ENCODE measurements at places on chromosomes 7 and 10.

DNA sequence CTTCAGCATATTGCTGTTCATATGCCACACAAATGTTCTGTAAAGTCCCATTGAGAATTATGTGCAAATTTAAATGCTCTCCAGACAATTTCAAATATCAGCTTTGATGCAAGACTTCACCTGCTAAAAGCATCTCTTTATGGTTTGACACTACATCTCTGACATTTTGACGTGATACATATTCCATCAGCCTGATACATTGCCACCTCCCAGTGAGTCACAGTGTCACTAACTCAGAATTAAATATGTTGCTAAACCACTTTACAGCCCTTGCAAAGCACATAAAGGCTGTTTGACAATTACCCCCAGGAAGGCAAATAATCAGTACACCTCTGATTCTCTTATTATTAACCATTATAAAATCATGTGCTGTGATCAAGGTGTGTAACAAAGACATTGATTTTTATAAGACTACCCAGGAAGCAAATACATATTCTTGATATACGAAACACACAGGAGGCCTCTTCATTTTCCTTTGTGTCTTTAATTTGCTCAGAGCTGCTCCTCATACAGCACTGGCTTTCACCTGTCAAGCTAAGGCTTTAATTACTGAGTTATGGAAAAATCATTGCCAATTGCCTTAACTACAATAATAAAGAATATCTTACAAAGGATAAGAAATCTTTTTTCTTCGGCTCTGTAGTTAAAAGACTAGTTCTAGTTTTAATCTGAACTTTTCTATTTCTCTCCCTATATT, 547.5 kb upstream of the C7orf33 start:
- no peak for DNase-seq

DNA sequence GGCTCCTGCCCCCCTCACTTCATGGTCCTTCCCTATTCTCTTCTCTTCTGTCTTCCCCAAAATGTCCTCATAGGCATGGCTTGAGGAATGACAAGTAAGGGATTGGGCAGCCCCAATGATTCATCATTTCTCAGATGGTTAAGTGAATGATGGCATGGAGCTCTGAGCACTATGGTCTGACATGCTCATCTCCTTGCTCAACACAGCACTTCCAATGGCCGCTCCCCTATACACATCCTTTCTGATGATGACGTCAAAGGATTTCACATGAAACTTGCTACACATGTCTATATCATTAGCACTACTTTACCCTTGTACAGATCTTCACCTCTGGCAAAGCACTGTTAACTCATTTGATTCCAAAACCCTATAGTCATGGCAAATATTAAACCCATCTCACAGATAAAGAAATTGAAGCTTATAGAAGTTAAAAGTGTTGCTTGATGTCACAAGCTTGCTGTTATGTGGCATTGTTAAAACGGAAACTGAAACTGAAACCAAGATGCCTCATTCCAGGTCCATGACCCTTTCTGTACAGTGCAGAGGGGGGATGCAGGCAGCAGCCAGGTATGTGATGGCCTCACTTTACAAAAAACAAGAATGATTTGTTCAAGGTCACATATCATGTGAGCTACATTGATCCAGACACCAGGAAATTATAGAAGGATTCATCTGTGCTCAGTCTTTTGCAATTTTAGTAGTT, 90.0 kb upstream of the PLXNA4 start:
- DNase-seq: no peak

DNA sequence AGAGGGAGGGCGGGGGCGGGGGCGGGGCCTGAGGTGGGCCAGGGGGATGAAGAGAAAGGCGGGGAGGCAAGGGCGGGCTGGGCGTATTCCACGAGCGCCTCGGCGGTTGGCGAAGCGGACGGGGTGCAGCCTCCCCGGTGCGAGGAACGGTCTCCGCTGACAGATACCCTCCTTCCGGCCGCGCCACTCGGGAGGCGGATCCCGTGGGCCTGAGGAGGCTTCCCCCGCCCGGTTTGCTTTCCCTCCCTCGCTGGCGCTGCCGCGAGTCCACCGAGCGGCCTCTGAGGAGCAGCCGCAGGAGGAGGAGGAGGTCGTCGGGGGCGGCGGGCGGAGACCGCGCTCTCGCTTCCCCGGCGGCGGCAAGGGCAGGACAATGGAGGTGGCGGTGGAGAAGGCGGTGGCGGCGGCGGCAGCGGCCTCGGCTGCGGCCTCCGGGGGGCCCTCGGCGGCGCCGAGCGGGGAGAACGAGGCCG, at the start of gene TRIM24:
TSS of gene TRIM24 (plus strand) at position 84 of the 473 bp plus-strand sequence. CDS start at position 374, 290 bp downstream.
- DNase-seq: no peak

DNA sequence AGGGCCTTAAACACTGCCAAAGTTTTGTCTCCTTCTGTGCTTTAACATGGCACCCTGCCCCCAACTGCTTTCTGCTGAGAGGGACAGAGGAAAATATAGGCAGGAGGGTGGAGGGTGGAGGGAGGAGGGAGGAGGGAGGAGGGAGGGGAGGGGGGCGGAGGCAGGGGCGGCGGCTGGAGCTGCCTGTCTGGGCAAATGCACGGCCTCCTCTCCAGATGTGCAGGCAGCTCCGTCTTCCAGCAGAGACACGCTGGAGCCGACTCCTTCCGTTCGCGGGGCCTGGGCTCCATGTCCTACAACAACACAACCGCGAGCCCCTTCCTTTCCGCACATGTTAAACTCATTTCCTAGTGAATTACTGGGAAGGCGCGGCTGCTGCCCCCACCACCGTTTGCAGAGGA, 14.2 kb downstream of the EBF3 start:
- no peak for DNase-seq

DNA sequence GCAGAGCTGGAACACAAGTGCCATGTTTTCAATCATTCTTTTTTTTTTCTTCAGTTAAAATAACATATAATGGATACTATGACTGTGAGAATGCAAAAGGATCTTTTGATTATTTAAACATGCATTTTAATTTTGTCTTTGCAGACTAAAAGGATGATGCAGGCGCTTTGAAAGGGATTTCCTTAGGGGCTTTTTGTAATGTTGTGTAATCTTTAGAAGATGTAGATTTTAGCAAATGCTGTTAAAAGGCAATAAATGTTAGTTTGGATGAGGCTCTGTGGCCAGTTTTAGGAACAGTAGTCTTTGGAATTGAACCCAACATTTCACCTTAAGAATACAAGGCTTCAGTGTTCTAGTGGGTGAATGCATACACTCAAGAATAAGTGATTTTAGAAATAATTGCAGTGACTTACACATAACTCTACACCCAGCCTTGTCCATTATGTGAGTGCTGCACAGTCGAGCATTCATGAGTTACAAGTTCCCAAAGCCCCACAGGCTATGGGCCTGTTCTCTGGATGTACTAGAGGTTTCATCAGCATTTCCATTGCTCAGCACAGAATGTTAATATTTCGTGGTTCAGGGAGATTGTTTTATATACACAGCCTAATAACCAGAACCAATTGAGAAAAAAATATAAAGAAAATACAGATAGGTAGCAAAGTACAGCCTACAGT, 11.6 kb downstream of the PAPSS2 start:
- DNase-seq: no peak

- no peak for DNase-seq
Observed at GRCh38 chr7:92727755-92728154, 108.6 kb downstream of the CDK6 start.

DNA sequence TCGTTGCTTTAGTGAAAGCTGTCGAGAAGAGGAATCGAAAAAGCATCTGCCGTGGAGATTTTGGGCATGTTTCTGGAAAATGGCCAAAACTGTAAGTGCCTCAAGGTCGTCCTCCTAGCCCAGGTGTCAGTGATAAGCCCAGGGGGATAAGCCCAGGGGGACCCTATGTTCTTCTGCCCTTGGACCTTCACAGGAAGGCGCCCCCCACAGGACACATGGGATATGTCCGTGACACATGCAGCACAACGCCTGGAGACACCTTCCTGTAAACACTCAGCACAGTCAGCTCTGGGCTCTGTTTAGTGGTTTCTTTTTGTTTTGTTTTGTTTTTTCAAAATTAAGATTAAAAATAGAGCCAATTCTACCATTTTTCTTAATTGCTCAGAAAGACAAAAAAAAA, 272.7 kb downstream of the KLF6 start:
- no peak for DNase-seq

GRCh38 chr7:118243695-118244094, 19.2 kb downstream of the ANKRD7 start:
- DNase-seq: no peak

- DNase-seq: no peak
Observed at GRCh38 chr7:45663167-45663921, 89.2 kb downstream of the ADCY1 start.

DNA sequence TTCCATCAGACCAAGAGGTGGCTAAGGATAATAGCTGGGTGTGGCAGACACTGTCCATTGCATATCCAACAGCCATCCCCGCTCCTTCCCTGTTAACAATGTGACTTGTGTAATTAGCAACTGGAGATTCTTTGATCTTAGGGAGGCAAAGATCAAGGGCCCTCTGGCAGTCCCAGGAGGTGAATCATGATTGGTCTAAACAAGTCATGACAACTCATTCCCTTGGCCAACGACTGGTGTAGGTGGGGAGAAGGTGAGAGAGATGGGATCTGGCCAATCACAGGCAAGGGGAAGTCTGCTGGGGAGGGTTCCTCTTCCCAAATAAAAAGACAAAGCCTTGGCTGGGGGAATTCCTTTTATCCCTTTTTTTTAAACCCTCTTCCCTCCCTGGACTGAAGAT, 46.2 kb upstream of the COMTD1 start:
- DNase-seq: no peak

DNA sequence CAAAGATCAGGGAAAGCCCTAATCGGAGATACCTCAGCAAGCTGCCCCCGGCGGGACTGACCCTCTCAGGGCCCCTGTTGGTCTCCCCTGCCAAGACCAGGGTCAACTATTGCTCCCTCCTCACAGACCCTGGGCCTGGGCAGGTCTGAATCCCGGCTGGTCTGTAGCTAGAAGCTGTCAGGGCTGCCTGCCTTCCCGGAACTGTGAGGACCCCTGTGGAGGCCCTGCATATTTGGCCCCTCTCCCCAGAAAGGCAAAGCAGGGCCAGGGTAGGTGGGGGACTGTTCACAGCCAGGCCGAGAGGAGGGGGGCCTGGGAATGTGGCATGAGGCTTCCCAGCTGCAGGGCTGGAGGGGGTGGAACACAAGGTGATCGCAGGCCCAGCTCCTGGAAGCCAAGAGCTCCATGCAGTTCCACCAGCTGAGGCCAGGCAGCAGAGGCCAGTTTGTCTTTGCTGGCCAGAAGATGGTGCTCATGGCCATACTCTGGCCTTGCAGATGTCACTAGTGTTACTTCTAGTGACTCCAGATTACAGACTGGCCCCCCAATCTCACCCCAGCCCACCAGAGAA, 24.1 kb downstream of the TBATA start:
- DNase-seq: no peak

DNA sequence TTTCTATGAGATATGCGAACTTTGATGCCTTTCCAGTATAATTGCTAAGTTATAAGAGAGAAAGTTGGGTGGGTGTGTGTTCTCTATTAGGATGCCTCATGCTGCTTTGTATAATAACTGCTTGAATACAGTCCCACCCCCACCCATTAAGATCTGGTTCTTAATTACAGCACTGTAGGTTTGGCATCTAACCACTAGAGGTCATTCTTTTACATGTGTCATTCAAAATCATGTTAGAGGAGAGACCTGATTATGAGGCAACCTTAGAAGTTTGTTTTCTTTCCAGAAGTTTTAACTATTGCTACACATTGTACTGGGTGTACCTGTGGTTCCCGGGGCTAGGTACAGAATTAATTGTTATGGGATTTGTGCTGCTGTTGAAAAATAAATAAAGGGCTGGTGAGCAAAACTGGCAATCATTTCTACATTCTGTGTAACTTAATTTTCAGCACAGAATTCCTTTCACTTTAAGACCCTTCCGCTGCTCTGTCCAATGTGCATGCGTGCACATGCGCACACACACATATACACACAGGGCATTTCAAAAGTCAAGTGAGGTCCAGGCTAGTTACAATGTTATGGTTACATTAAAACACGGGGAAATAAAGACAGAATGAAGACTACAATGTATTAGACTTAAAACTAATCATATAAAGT, 1156.3 kb downstream of the SORCS3 start:
- DNase-seq: no peak

GRCh38 chr10:113052076-113052830, 102.2 kb downstream of the TCF7L2 start:
- DNase-seq: peak; percentile 11

DNA sequence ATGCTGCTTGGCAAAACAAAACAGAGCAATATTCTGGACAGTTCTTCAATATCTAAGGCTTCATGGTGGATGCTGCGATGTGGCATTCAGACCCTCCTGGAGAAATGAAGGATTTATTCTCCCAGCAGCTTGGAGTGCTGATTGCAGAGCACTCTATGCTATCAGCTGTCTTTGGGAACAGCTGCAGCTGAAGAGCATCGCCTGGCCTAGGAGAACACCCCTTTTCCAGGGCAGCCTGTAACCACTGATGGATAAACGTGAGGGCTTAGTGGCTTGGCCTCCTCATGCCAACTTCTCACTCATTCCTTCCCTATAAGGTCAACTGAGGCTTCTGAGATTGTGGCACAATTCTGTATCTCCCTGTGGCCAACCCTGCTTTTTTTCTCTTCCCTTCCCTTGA, 638.1 kb upstream of the CNTNAP2 start:
- no peak for DNase-seq

- DNase-seq: no peak
Observed at GRCh38 chr10:62479523-62479922, 105.4 kb downstream of the ZNF365 start.

DNA sequence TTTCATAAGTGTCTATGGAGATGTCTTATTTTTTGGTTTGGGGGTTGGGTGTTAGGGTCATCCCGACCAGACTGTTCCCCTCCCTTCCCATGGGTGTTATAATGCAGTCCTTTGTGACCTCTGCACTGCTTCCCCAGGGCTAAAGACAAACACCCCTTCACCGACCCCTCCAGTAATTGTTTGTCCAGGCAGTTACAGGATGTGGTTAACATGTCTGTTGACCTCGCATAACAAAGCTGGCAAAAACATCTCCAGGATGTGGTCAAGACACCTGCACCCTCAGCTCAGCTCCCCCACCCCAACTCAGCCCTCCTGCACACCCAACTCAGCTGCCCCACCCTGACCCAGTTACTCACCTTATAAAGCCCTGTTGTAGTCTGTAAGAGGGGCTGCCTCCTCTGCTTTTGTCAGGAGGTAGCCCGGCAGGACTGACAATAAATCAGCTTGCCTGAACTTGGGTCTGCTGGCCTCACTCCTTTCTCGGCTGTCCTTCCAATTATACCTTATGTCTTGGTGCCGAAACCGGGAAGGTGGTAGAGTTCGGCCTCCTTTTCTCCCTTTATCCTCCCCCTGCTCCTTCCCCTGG, 102.2 kb downstream of the ZNF92 start:
- no peak for DNase-seq

DNA sequence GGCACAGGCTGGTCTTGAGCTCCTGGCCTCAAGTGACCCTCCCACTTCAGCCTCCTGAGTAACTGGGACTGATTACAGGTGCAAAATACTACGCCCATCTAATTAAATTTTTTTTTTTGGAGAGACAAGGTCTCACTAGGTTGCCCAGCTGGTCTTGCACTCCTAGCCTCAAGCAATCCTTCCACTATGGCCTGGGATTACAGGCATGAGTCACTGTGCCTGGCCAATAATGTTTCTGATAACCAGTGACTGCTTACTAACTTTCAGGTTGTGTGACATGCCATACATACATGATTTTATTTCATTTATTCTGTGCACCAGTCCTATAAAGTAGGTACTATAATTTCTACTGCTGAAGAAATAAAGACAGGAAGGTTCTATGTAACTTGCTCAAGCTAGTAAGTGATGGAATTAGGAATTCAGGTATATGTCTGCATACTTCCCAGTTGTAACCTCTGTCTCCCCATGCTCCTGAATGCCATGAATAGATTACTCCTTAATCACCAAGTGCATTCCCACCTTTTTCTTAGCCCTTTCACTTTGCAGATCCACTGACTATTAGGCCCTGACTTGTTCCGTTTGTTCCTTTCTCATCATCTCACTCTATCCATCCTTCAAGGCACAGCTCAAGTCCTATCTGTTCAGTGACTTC, 28.1 kb downstream of the MCU start:
- no peak for DNase-seq
